IMR-90 (cell line): ENCODE measurements at places on chromosomes 16 and 17. TPM values are rescaled to one million over a fixed set of nuclear protein-coding genes. Genes with fewer than 3 reads are reported as not detected.

- no peak for DNase-seq
Observed at GRCh38 chr17:60557805-60558204, 31.8 kb upstream of the APPBP2 start.

GRCh38 chr16:71348262-71349085 lies 10.0 kb upstream of the CALB2 start:
- no peak for DNase-seq

DNA sequence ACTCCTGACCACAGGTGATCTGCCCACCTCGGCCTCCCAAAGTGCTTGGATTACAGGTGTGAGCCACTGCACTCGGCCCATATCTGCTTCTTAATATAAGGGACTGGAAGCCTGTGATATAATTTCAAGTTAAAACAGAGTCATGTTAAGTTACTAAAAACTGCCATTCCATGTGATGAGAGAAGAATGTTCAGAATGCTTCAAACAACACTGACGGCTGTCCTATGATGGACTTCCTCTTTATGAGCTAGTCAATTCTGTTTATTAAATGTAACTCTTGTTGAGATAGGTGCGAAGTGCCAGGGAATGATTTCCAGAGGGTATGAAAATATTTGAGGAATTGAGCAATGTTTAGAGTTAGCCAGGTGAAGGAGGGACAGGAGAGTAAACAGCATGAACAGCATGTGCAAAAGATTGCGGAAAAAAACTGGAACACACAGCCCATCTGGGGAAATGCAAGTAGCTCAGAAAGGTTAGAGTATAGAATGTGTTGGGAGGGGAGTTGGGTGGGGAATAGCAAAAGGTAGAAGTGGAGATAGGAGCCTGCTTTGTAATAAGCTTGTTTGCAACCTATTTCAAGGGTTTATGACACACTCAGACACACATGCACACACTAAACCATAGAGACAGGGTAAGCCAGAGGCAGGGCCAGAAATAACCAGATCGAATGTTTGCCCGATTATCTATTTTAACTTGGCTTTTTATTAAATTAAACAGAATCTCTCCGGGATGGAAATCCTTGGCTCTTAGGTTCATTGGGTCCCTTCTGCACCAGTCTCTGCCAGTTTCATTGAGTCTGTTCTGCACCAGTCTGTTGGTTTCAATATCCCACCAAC lies 135.6 kb upstream of the COX10 start:
- no peak for DNase-seq

- peak; percentile 66 for DNase-seq
Observed at GRCh38 chr17:57557834-57558681, 187.0 kb downstream of the CCDC182 start.

GRCh38 chr17:76989519-76989918 lies 121.3 kb downstream of the MGAT5B start:
- no peak for DNase-seq

DNA sequence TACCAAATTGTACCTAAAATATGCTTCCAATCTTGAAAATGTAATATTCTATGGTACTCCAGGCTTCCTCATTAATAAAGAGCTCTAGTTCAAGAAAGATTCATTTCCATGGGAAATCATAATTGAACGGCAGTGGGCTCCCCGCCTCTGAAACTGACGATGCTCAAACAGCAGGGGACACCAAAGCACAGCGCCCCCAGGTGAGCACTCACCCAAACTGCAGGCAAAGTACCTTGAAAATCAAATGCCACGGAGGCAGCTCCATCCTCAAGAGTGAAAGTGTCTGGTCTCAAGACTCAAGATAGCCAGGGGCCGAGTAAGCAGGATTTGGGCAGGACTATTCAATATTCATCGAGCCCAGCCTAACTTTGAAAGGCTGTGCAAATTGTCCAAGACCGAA lies 217.4 kb upstream of the TNRC6C start:
- no peak for DNase-seq

- DNase-seq: no peak
Observed at GRCh38 chr17:63701456-63701820, 1.5 kb upstream of the LIMD2 start.

DNA sequence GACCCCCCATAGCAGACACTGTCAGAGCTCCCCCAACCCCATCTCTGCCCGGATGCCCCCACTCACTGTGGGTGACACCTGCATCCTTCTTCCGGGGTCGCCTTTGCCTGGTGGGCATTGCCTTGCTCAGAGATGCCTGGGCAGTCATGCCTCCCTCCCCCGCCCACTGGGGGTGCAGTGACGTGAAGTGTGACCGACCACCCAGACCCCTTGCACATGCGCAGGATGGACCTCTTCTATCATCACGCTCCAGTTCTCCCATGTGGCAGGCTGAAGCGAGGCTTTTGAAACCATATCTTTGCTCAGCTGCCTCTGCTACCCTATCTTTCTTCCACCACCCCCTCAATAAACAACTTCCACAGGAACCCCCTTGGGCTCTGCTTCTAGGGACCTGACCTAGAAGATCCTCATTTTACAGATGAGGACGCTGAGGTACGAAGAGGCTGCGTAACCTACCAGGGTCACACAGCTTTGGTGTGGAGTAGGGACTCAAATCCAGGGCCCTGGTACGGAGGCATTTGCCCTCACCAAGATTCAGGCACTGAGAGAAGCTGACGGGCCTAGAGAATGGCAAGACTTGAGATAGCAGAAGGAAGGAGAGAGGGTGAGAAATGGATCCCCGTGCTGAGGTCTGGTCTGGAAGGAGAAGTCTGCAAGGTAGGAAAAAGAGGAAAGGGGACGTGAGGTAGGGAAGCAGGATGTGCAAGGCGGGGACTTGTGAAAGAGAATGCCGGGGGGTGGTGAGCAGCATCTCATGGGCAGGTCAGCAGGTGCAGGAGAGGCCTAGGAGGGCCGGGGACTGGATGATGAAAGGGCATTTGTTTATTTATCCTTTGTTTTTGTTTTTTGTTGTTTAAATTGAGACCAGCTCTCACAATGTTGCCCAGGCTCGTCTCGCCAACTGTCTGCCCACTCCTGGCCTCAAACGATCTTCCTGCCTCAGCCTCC lies 14.4 kb downstream of the NLRC5 start:
- no peak for DNase-seq

GRCh38 chr17:71790791-71791190 lies 330.0 kb upstream of the SOX9 start:
- DNase-seq: peak; percentile 11

GRCh38 chr17:73065376-73065775 lies 27.1 kb downstream of the SLC39A11 start:
- DNase-seq: no peak

- peak; percentile 90 for DNase-seq
Observed at GRCh38 chr16:71927383-71927782, 32.1 kb downstream of the IST1 start.

- peak; percentile 15 for DNase-seq
Observed at GRCh38 chr16:86833136-86833535, 254.8 kb downstream of the FOXL1 start.

- DNase-seq: no peak
Observed at GRCh38 chr16:88448461-88449266, 4.4 kb upstream of the ZFPM1 start.

DNA sequence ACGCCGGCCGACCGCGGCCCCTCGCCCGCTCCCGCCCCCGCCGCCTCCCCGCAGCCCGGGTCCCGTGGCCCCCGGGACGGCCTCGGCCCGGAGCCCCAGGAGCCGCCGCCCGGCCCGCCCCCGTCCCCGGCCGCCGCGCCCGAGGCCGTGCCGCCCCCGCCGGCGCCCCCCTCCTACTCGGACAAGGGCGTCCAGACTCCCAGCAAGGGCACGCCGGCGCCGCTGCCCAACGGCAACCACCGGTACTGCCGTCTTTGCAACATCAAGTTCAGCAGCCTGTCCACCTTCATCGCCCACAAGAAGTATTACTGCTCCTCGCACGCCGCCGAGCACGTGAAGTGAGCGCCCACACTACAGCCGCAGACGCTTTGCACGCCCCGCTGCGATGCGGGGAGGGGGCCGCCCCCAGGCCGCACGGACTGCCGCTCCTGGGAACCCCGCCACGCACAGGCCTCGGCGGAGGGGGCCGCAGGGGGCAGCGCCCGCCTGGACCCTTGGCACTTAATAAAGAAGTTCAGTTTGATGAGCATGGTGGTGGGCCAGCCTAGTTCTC lies 35.5 kb upstream of the ZC3H18 start:
- peak; percentile 29 for DNase-seq

- DNase-seq: no peak
Observed at GRCh38 chr17:45110676-45111611, 21.4 kb downstream of the PLCD3 start.

DNA sequence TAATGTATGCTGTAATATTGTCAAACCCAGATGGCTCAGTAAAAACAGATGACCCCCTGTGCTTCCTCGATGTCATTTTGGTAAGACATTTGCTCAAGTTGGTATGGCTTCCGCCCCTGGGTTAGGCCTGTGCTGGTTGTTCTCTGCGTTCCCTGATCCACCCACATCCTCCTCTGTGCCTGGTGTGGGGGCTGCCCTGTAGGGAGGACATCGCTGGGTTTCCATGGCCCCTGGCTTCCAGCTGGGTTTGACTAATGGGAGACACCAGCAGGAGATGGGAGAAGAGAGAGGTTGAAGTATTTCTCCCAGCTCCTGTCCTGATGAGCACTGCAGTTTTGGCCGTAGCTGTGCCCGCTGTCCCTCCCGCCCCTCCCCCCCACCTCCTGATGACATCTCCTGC lies 4.4 kb upstream of the MFAP4 start:
- no peak for DNase-seq

- no peak for DNase-seq
Observed at GRCh38 chr16:563072-563644, 3.0 kb downstream of the PRR35 start.

DNA sequence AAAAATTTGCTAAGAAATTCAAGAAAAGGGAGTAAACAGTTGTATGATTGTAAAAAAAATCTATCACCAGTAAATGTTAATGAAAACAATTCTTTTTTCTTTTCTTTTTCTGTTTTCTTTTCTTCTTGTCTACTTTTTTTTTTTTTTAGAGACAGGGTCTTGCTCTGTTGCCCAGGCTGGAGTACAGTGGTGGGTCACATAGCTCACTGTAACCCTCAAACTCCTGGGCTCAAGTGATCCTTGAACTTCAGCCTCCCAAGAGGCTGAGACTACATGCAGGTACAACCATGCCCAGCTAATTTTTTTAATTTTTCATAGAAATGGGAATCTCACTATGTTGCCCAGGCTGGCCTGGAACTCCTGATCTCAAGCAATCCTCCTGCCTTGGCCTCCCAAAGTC lies 57.2 kb upstream of the SIAH1 start:
- no peak for DNase-seq

DNA sequence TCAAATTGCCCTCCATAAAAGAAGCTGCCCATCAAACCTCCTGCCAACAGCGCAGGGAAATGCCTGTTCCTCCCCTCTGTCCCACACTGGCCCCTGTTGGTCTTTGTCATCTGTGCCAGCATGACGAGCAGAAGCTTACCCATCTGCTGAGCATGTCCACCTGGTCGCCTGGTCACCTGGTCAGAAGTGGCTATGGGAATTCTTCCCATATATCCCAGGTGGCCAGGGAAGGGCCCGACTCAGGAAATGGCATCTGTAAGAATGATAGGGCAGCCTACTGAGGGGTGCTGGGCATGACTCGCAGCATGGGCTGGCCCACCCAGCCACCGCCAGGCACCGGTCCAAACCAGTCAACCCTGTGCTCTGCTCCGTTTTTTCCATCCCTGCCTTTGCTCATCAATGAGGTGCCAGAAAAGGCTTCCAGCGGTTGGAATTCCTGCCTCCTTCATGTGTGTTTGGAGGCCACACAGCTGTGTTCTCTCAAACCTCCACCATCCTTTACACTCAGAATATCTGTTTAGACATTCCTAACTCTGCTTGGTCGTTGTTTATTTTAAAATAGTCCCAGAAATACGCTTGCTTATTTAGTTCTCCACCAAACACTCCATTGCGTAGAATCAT lies 145.2 kb downstream of the CLEC16A start:
- peak; percentile 99 for DNase-seq

DNA sequence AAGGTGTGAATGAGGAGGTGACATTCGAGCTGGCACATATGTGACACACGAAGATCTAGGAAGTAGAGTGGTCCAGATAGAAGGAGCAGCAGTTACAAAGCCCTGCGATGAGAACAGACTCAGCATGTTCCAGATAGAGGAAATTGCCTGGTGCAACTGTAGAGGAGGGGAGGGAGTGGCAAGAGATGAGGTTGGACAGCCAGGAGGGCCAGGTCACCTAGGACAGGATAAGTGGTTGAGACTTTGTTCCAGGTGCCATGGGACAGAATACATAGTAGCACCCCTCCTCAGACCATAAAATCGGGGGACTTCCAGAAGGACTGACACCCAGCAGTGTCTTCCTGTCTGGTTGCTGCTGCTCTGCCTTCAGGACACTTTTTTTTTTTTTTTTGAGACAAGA lies 11.0 kb upstream of the CENPT start:
- no peak for DNase-seq

- no peak for DNase-seq
Observed at GRCh38 chr17:81036197-81036941, 1.4 kb downstream of the BAIAP2 start.

GRCh38 chr17:50660887-50661345 lies 26.2 kb downstream of the ABCC3 start:
- no peak for DNase-seq

GRCh38 chr16:25431472-25431871 lies 173.8 kb upstream of the ZKSCAN2 start:
- DNase-seq: no peak

DNA sequence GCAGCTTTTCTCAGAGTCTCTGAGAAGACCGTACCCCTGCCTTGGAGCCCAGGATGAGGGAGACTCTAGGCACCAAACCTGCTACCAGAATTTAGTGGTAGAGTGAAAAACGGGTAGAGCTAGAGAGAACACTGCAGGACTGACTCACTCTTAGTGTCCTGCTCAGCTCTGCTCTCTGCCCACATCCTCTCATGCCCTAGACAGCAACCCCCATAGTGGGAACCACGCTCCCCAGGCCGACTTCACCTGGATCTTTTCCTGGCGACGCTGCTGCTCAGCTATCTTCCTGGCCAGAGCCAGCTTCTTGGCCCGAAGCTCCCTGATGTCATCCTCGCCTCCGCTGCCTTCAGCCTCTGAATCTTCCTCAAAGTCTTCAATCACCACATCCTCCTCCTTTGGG lies 26.7 kb downstream of the HIC1 start:
- DNase-seq: peak; percentile 53

- peak; percentile 36 for DNase-seq
Observed at GRCh38 chr16:83245061-83245460, 562.7 kb upstream of the HSBP1 start.

- DNase-seq: no peak
Observed at GRCh38 chr16:88384222-88385111, 1.7 kb downstream of the ZNF469 start.

The NPB gene
- total RNA-seq: under 0.01 TPM in 1 of 2 replicates, not detected in the other

The GPR142 gene
- total RNA-seq: not detected in 2 replicates

The RNF222 gene
- not detected in 2 replicates for total RNA-seq

The AXIN1 gene
- total RNA-seq: 10.9 and 11.9 TPM in 2 replicates

The TPSD1 gene
- not detected in 2 replicates for total RNA-seq

The TBC1D3E gene
- total RNA-seq: not detected in 2 replicates

The HIC1 gene
- total RNA-seq: 10.0 and 10.4 TPM in 2 replicates

The C16orf89 gene
- 0.18 TPM in 1 of 2 replicates, not detected in the other for total RNA-seq

The KRT27 gene
- total RNA-seq: not detected in 2 replicates
